Central memory CD4-positive, alpha-beta T cell (primary cell): ENCODE measurements at places on chromosomes 12 and 14.

DNA sequence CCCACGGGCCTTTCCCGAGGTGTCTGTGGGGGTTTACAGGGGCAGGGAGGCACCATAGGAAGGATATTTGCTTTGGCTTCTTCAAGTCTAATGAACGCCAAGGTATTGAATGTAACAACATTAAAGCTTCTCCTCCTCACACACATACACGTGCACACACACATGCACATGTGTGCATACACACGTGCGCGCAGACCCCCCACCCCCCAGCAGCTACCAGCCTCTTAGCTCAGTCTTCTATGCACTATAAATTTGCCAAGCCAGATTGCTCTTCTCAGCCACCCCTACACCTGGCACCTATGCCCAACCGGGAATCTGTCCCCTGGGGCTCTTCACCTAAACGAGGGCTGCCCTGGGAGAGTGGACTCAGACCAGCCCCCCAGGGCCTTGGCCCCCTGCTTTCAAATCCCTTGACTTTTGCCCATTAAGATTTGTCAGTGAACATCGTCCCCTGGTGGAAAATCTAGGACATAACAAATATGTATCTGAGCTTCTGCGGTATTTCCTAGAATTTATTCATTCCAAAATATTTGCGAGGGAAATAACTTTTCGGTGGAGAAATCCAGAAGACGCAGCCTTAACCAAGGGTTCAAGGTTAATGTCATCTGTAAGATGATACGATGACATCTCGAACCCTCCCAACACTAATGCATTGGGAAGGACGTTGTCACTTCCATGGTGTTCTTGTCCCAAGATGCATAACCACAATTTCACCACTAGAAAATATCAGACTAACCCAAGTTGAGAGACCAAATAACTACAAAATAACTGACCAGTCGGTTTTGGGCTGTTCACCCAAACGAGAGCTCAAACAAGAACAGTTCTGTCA is 330.4 kb downstream of the MED13L start:
- no peak for DNase-seq

- DNase-seq, result no peak
Measured at GRCh38 chr14:68822132-68822651, 29.3 kb upstream of the ZFP36L1 start.

- peak; percentile 17 for DNase-seq
Measured at GRCh38 chr14:56422703-56423213, 156.8 kb upstream of the TMEM260 start.

DNA sequence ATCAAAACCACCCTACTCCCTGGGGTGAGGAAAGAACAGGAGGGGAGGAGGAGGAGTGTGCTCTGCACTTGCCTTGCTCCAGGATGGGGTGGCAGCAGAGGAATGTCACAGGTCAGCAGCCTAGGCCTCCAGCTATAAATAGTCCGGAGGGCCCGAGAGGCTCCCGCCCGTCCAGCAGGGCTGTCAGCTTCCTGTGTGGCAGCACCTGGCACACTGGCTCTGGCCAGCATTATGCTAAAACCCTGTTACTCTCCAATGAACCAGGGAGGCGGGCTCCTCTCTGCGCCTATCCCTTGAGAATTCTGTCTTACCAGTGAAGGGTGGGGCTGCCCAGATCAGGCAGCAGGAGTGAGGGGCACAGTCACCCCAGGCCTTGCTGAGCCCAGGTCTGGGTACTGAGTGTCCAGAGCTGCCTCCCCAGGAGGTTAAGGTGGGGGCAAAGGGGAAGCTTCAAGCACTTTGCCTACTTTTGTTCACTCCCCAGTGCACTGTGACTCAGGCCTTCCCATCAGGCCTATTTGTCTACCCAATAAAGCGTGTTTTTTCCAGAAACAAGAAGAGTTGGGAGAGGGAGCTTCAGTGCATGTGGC is 1.2 kb upstream of the COX14 start:
- no peak for DNase-seq

GRCh38 chr12:85059594-85059993 is 23.4 kb downstream of the LRRIQ1 start:
- no peak for DNase-seq
